Activated T-helper 1 cell treated with anti-CD3 and anti-CD28 coated beads, Interleukin-12 subunit alpha, Interleukin-12 subunit beta, Interleukin-2, Interleukin-4 antibody, amounts not matched to agents 30 ng/mL and 10 ng/mL and 1 ng/mL, durations not matched to agents 14 hours and 24 hours and 36 hours (primary cell): ENCODE measurements at places on chromosomes 1 and 21. TPM values are rescaled to one million over a fixed set of nuclear protein-coding genes. Genes with fewer than 3 reads are reported as not detected.

Gene PSMD4
- 276 and 285 TPM in 2 replicates for total RNA-seq

Gene RIPK4
- not detected in 2 replicates for total RNA-seq

Gene ITGB3BP
- total RNA-seq: 44.1 and 49.8 TPM in 2 replicates

Gene CXADR
- total RNA-seq: 0.05 and 0.18 TPM in 2 replicates

Gene SLFNL1
- total RNA-seq: 0.18 TPM in 1 of 2 replicates, not detected in the other

- no peak for DNase-seq
Observed at GRCh38 chr1:81007024-81007423, 793.7 kb upstream of the ADGRL2 start.

GRCh38 chr1:3384407-3384806 is 70.1 kb upstream of the ARHGEF16 start:
- DNase-seq: no peak

DNA sequence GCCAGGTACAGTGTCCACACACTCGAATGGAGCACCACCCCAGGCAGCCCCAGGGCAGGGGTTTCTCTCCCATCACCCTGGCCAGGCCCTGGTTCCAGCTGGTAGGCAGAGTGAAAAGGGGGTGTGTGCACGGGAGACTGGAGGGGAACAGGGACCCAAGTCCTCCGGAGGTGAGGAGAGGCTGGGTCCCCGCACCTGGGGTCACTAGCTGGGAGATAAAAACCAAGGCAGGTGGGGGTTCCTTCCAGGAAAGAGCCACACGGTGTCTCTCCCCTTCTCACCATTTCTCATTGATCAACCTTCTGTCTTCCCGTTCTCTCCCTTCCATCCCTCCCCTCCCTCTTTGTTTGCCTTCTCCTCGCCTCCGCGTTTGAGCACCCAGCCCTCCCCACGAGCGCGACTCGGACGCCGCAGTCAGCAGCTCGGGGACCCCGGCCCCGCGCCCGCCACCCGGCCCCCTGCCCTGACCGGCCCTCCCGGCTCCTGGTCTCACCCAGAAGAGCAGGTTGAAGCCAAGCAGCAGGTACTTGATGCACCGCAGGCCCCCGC is 358 bp downstream of the TSPAN2 start:
- no peak for DNase-seq

DNA sequence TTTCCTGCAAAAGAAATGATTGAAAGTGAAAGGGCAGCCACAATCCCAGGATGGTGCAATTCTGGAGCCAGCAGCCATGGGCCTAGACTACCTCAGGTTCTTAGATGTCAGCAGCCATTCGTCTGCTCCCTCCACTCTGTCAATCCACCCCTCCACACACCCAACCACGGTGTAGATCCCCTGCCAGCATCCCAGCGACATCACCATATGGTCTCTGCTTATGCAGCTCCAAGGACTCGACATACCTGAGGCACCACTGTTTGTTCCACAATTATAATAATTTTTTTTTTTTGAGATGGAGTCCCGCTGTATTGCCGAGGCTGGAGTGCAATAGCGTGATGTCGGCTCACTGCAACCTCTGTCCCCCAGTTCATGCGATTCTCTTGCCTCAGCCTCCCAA is 6.5 kb downstream of the SYNC start:
- no peak for DNase-seq

DNA sequence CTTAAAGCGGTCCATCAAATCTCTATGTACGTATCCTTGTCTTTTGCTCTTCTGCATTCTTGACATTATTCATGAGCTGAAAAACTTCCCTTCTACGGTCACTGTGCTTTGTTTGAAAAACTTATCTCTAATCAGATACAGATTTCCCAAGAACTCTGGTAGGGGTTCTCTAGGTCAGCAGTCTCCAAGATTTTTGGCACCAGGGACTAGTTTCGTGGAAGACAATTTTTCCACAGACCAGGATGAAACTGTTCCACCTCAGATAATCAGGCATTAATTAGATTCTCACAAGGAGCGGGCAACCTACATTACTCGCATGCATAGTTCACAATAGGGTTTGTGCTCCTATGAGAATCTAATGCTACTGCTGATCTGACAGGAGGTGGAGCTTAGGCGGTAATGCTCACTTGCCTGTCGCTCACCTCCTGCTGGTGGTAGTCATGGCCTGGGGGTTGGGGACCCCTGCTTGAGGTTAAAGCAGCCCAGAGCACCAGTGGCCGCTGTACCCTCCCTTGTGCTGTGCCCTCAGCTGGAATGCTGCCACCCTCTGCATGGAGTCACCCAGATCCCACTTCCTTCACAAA is 30.8 kb downstream of the AK2 start:
- no peak for DNase-seq

DNA sequence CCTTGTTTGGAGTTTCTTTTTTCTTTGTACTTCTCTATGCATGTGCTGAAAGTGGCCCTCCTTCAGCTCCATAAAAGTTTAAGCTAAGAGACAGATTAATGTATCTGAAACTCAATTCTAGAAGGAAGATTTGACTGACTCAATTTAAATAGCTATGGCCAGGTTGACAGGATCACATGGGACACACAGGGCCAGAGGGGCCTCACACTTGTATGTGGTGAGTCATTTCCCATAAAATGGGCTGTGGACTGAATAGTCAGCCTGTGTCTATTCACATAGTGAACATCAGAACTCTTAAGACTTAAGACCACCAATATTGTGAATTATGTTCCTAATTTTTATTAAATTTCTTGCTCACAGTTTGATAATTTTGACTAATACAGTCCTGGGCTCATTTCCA is 45.7 kb upstream of the DEPDC1 start:
- no peak for DNase-seq

DNA sequence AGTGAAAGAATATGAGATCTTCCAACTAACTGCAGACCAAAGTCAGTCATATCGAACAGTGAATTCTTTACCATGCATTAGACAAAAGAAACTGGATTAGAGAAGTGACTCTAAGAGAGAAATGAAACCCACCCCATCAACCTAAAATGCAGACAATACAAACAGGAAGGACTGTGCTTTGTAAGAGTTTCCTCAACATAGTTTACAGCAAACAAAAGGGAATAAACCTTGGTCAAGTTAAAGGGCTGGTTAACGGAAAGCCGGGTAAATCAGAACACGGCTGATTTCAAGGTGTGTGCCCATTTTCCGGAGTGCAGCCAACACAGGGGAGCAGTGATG is 39.2 kb downstream of the SIPA1L2 start:
- DNase-seq: no peak

DNA sequence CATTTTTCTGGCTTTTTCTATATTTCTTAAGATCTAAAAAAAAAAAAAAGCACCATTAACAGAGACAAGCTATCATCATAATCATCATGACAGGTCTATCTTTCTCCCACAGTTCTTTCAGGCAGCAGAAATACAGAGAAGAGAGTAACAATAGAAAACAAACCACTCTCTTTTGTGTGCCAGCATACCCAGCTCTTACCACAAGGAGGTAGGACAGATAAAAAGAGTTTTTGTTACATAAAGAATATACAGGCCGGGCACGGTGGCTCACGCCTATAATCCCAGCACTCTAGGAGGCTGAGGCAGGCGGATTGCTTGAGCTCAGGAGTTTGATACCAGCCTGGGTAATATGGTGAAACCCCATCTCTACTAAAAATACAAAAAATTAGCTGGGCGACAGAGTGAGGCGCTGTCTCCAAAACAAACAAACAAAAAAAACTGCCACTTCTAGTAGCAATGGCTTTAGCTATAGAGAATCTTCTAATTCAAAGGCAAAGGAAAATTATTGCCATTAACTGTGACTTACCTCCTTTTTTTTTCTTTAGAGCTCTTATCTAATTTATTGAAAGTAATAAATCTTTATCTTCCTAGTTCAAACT is 39.7 kb downstream of the ANKRD13C start:
- no peak for DNase-seq

DNA sequence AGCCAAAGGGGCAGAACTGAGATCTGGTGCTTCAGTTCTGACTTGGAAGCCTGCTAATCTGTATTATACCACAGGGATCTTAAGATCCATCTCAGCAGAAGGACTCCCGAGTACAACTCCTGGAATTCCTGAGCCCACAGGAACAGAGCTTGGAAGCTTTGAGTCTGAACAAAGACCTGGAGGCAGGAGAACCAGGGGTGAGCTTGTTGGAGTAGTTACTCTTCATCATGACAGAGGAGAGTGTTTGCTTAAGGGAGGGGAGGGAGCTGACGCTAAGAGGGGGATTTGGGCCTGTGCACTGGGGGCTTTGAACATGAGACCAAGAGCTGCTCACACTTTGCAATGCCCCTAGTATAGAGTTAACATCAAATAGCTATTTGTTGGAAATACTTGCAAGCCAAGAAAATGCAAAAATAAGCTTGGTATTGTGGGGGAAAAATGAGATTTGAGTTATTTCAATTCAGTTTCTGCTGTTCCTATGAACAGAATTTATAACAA is 41.1 kb upstream of the TRABD2B start:
- DNase-seq: no peak

DNA sequence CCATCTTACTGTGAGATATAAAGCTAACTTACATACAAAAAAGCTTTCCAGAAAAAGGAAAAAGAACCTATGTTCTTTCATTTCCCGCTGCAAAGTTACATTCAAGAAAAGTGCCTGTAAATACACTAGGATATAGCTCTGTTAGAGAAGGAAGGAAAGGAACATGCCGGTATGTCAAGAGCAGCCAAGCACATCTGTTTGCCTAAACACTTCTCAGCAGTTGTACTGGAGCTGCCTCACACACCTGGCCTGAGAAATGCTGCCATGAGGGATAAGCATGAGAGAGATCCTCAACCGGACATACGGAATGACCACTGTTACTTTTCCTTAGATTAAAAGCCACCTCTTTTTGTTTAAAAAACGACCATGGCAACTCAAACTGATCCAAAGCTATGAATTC is 189.7 kb downstream of the RERE start:
- DNase-seq: no peak

GRCh38 chr1:225464851-225465792 is 37.3 kb upstream of the LBR start:
- no peak for DNase-seq

GRCh38 chr1:71738256-71738655 is 544.1 kb downstream of the NEGR1 start:
- no peak for DNase-seq

- no peak for DNase-seq
Observed at GRCh38 chr1:24762133-24762676, 17.0 kb downstream of the CLIC4 start.
